CD14-positive monocyte (primary cell): ENCODE measurements at places on chromosomes 4 and X. TPM values are rescaled to one million over a fixed set of nuclear protein-coding genes. Genes with fewer than 3 reads are reported as not detected.

MAGEC1 gene
- not detected for polyA plus RNA-seq

DNA sequence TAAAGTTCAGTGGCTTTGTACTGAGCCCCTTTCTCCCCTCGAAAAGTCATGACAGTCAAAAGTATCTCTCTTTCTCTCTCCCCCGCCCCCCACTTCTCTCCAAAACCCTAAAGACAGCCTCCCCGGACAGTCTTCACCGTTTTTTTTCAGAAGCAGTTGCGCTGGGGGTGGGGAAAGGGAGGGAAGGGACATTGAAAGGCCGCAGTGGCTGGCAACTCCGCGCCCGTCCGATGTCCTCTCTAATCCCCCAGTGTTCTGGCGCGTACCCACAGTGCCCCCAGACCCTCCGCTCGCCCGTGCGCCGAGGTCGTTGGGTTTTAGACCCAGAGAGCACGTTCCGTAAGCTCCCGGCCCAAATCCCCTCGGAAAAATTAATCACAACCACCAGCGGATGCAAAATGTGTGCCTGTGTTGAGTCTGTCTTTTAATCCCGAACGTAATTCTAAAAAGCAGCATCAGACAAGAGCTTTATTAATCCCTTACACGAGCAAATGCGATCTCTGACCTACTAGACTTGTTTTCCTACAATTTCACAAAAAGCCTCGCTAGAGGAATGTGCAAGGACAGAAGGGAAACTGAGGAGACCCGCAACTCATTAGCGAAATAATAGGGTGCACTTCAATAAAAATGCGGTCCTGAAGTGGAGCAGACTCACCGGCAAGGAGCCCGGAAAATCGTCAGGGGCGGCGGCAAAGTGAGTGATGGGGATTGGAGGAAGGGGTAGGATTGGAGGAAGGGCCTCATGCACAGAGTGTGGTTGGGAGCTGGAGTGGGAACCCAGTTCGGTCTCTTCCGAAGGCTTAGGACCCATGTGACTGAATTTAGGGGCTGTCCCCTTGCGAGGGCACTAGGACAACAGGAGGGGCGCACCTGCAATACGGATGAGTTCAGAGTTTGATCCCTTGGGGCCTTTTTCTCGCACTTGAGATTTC lies 12.2 kb upstream of the PRDM8 start:
- peaks cover 34% of the 10 kb centered on the region for H3K4me1 ChIP-seq
- H3K4me3 ChIP-seq, result peak overlapping the region; percentile 79
- no peaks in the 10 kb centered on the region for H3K36me3 ChIP-seq
- DNase-seq, result peak; percentile 23

DNA sequence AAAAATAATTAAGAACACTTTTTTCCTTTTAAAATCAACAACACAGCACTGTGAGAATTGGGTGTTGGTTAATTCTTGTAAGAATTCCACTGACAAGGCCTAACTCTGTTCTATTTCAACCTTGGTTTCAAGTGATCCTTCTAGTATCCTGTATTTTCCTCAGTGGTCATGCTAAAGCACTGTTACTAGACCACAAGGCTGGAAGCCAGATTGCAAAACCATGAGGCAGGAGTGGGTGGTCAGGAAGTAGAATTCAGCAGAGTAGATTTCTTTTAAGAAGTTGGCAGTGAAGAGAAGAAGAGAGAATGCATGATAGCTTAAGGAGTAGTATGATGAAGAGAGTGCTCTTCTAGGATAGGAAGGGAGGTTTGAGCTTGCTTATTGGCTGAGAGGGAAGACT lies 71.6 kb upstream of the LEF1 start:
- no peak overlapping the region for H3K27ac ChIP-seq
- H3K4me3 ChIP-seq, result no peak overlapping the region
- H3K36me3 ChIP-seq, result no peaks in the 10 kb centered on the region

DNA sequence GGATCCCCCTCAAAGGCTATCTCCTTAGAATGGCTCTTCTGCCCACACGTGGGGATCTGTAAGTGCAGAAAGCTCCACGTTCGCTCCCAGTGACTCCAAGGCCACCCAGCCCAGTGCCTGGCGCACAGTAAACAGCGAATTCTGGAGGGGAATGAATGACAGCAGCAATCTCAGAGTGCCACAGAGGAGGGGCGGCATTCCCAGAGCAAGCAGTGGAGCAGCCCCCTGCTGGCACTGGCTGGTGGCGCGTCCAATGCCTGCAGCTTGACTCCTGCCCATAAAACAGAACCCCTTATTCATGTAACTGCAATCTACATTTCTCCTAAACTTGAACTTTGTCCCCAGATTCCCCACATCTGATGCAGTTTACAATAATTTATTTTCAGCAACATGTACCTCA lies 6.9 kb upstream of the HELT start:
- H3K4me3 ChIP-seq, result no peak overlapping the region
- H3K36me3 ChIP-seq, result no peaks in the 10 kb centered on the region
- peaks cover 46% of the 10 kb centered on the region for H3K27me3 ChIP-seq

- no peak overlapping the region for H3K27ac ChIP-seq
- DNase-seq, result no peak
- H3K4me3 ChIP-seq, result no peak overlapping the region
- no peaks in the 10 kb centered on the region for H3K36me3 ChIP-seq
- no peaks in the 10 kb centered on the region for H3K4me1 ChIP-seq
- peaks cover 3% of the 10 kb centered on the region for H3K27me3 ChIP-seq
Observed at GRCh38 chr4:55258152-55258865, 87.7 kb upstream of the SRD5A3 start.

DNA sequence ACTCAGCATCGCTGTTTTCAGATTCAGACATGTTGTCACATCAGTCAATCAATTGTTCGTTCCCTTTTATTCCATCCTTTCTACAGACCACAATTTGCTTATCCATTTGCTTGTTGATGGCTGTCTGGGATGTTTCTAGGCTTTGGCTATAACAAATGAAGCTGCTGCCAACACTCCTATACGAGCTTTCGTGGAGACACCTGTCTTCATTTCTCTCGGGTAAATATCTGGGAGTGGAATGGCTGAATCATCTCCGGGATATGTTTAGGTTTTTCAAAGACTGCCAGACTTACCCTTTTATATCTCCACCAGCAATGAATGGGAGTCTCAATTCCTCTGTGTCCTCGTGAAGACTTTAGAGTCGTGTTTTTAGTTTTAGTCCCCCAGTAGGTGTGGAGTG lies 118.9 kb downstream of the SORCS2 start:
- H3K4me1 ChIP-seq, result no peaks in the 10 kb centered on the region
- no peaks in the 10 kb centered on the region for H3K27me3 ChIP-seq
- H3K4me3 ChIP-seq, result no peak overlapping the region
- no peak for DNase-seq
- H3K36me3 ChIP-seq, result no peaks in the 10 kb centered on the region

GRCh38 chr4:28926156-28926555 lies 1794.0 kb upstream of the PCDH7 start:
- no peaks in the 10 kb centered on the region for H3K36me3 ChIP-seq
- H3K4me1 ChIP-seq, result no peaks in the 10 kb centered on the region
- H3K27ac ChIP-seq, result no peak overlapping the region
- H3K27me3 ChIP-seq, result no peaks in the 10 kb centered on the region
- no peak for DNase-seq
- no peak overlapping the region for H3K4me3 ChIP-seq

DNA sequence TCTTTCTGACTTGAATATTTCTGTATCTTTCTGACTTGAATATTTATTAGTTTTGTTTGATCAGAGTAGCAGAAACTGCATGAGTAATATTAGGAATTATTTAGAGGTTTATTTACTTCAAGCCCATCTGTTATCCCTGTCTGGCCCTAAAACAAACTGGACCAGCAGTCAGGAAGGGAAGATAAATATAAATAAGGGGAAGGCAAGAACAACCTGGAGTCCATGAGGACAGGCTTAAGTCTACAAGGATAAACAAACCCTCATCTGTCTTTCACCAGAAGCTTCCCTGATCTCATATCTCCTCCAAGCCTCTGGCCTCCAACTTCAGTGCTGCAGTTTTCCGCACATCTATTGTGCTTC lies 524.9 kb downstream of the CENPC start:
- no peaks in the 10 kb centered on the region for H3K4me1 ChIP-seq
- no peaks in the 10 kb centered on the region for H3K36me3 ChIP-seq
- no peaks in the 10 kb centered on the region for H3K27me3 ChIP-seq
- DNase-seq, result no peak
- H3K4me3 ChIP-seq, result no peak overlapping the region
- H3K27ac ChIP-seq, result no peak overlapping the region
